ENCODE measurements at places on chromosomes 4 and X. TPM values are rescaled to one million over a fixed set of nuclear protein-coding genes. Genes with fewer than 3 reads are reported as not detected.
A peak's percentile ranks its signal among the peaks of the same experiment; 100 is the strongest.

DNA sequence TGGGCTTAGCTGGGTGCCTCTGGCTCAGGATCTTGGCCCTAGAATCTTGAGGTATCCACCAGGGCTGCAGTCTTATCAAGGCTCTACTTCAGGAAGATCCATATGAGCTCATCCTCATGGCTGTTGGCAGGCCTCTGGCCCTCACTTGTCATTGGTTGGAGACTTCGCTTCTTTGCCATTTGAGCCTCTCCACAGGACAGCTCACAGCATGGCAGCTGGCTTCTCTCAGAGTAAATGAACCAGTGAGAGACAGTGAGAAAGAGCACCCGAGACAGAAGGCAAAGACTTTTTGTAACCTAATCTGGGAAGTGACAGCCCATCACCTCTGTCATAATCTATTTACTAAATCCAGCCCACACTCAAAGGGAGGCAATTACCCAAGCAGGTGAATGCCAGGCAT is 236.8 kb downstream of the GPAT3 start:
- DNase-seq, result no peak

GRCh38 chrX:7972586-7972985 is 45.4 kb upstream of the PNPLA4 start:
- DNase-seq, result no peak

DNA sequence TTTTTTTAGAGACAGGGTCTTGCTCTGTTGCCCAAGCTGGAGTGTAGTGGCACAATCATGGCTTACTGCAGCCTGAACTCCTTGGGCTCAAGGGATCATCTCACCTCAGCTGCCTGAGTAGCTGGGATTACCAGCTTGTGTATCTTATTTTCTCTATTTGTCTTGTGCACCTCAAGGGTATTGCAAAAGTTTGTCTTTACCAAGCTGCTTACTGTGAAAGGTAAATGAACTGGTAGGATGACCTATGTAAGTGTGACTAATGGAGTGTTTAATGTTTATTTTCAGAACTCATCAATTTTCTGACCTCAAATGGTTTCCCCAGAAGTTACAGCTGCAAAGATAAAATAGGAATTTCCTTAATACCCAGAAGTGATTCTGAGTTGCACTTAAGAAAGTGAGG is 5.3 kb upstream of the FGA start:
- DNase-seq, result no peak

DNA sequence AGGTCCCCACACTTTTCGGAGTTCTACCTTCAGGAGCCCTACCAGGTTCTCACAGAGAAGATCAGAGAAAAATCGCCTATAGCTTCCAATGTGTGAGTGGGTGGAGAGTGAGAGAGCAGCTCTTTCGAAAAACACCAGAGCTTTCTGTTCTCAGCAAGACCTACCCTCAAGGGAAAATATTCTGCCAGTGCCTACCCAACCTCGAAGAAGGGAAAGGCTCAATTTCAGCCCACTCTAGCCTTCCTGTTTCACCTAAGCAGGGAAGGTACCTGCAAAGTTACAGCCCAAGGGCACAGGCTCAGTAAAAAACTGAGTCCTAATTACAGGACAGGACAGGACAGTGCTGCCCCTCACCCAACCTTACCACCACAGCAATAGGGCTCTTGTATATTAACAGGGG is 104.0 kb upstream of the WDR17 start:
- no peak for DNase-seq

DNA sequence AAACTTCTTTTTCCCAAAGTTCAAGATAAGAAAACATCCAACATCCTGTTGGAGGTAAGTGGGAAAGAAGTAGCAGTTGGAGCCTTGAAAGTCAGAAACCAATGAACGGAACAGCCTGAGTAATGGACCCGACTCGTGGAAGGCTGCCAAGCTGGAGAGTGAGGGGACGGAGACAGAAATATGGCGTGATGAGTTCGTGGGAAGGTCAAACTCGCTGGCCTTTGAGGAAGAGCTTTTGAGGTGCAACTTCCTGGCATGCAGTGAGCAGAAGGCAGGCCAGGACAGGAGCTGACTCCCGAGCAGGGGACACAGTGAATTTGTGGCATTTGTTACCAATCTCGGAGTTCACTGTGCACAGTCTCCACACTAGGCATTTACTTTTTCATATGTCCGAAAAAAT is 1.0 kb upstream of the TRIML1 start:
- DNase-seq, result no peak

The CSAG2 gene
- not detected for total RNA-seq

The BTK gene
- total RNA-seq, result not detected

DNA sequence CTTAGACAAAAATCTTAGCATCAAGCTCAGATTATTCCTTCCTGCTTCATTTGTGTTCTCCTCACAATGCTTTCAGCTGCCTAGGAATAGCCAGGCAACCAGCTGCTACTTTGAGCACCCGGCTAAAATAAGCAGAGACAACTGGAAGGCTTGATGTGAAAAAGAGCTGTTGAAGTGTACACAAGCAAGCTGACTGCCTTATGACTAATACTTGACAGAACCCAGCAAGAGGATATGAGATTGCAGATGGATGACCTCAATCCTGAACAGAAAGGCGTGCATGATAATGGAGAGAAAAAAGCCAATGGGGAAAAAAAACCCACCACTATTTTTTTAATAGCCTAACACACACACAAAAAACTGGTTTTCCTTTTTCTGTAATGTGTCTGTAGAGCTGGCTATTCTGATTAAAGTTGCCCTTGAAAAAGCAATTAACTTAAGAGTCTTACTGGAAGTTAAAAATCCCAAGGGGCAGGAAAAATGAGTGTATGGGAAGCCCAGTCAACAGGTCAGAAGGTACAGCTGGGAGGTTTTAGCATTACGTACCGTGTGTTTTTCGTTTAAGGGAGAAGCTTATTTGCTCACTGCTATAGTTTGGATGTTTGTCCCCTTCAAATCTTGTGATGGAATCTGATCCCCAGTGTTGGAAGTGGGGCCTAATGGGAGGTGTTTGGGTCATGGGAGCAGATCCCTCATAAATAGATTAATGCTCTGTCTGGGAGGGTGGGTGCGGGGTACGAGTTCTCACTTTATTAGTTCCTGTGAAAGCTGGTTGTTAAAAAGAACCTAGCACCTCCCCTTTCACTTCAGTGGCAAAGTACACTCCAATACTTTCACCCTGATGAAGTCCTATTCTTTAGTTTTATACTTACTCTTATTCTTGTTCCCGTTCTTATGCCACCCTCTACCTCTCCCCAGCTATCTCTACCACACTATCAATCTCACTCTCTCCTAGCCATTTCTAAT is 37.1 kb upstream of the HERC6 start:
- DNase-seq, result peak; percentile 88

GRCh38 chr4:67894659-67895058 is 10.9 kb upstream of the TMPRSS11D start:
- DNase-seq, result no peak

- no peak for DNase-seq
Measured at GRCh38 chr4:48801016-48801715, 21.1 kb upstream of the FRYL start.

The GPRIN3 gene
- under 0.01 TPM for total RNA-seq

The YIPF7 gene
- not detected for total RNA-seq

- peak; percentile 76 for DNase-seq
Measured at GRCh38 chr4:147361726-147362125, 119.2 kb upstream of the EDNRA start.

DNA sequence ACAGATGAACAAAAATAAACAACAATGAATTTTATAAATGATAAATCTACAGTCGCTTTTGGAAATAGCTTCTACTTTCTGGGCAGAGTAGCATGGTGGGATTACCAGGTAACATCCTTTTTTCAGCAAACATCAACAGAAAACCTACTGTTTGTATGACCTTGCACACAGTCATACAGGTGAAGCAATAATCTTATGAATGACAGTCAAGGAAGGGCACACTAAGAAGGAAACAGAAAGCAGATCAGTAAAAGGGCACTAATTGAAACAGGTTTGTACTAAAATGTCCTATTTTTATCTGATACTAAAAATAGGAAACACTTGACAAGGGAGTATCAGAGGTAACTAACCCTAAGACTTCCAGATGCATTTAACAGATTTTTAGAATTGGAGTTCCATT is 108.9 kb downstream of the DLG3 start:
- no peak for DNase-seq

DNA sequence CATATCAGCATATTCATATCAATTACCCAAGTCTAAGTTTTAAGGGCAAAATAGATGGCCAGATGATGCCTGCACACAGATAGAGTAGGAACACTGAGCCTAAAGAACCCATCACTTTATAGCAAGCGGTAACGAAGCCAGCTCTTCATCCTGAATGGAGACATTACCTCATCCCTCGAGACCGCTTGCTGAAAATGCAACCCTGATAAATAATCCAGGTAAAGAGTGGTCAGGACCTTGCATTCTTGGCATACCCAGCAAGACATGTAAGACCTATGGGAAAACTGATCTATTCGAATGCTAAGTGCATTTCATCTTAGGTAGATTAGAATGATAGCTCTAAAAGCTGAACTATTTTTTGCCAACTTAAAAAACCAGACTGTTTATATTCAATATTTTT is 25.3 kb downstream of the DCHS2 start:
- DNase-seq, result no peak

DNA sequence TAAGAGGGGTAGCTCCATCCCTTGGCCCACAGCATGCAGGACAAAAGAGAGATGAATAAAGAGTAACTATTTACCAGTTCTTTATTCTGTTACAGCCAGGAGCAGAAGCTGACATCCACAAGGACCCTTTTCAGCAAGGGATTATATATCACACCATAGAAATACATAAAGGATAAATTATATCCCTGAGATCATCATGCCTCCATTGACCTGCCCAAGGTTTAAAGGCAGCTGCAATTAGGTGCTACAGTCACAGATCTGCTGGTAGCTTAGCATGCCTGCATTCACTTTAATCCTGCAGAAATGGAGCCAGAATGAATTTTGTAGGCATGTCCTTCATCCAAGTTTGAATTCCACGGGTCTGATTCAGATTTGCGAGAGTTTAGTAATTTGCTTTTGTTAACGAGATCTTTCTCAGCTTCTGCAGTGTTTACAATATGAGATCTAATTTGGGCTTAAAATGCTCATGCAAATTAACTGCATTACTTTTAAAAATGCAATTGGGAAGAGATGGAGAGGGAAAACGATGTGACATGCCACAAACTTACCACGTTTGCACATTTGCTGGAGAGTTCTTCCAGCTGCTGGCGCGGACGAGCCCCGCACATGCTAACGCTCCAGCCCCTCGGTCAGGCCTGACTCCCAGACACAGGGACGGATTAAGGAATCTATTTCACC is 327.0 kb upstream of the NOCT start:
- DNase-seq, result no peak

GRCh38 chr4:163535657-163536056 is 41.2 kb downstream of the TMA16 start:
- DNase-seq, result no peak

DNA sequence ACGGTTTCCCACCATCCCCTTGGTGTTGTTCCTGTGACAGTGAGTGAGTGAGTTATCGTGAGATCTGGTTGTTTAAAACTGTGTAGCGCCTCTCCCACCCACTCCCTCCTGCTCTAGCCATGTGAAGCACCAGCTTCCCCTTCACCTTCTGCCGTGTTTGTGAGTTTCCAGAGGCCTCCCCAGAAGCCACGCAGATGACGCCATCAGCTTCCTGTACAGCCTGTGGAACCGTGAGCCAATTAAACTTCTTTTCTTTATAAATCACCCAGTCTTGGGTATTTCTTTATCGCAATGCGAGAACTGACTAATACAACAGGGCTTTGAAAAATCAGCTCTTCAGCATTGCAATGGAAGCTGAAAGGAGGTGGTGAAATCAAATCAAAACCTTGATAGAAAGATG is 50.0 kb downstream of the FGFBP1 start:
- DNase-seq, result no peak

The SLC49A3 gene
- 13.6 TPM for total RNA-seq

The UGT2B11 gene
- not detected for total RNA-seq

DNA sequence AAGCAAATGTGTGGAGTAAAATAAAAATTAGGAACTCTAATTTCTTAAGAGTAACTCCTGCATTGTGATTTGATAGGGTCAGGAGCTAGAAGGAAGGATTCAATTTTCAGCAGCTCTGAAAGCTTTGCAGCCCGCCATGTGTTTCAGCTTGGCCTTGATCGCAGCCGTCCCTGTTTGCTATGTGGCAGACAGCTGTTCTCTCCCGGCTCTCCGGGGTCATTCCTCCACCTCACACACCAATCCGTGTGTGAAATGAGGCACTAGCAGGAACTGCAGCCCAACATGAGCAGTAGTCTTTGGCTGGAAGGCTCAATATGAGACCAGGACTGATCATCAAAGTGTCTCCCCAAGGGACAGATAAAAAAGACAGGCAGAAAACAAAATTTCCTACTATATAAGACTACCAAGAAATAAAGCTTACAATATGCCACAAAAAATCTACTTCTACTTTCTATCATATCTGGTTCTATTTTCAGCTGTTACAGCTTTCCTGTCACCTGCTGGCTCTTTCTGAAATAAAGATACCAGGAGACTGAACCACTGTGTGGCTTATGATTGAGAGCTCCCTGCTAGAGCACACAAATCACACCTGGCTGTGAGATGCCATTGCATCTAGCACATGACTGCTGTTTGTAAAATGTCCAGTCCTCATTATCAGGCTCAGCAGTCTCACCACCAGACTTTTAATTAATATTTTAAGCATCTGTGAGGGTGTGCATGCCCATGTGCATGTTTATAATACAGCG is 44.1 kb upstream of the SEC24B start:
- no peak for DNase-seq

The GPR34 gene
- 0.72 TPM for total RNA-seq

- DNase-seq, result no peak
Measured at GRCh38 chr4:158315706-158316105, 105.4 kb downstream of the TMEM144 start.

DNA sequence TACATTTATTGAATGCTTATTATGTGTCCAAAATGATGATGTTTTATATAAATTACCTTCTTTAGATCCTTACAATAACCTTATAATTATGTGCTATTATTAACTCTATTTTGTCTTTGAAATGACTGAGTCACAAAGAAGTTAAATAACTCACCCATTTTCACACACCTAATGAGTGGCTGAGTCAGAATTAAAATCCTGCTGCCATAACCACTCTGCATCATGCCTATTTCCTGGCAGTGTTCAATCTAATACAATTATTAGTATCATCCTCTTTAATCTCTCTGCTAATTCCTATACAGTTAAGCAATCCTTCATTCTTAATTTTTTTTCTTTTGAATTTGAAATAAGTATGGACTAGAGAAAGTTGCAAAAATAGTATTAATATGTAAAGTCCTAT is 342.9 kb downstream of the CFAP299 start:
- no peak for DNase-seq

DNA sequence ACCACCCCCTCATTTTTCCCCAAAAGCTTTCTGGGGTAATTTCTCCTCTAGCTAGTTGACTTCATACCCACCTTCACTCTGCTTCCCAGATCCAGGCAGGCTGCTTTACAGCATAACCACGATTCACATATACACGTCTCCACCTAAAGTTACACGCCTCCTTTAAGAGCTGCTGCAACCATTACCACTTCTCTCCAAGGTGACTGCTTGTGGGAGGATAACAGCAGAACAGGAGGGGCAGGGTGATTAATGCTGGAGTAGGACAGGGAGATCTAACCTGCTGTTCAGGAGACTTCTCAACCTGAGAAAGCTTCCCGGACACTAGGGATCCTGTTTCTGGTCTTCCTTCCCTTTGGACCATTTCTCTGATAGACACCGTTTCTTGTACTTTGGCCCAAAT is 77.4 kb downstream of the MGST2 start:
- no peak for DNase-seq

GRCh38 chr4:157005193-157005592 is 33.6 kb upstream of the PDGFC start:
- no peak for DNase-seq

The CSAG3 gene
- not detected for total RNA-seq

- DNase-seq, result no peak
Measured at GRCh38 chr4:122017296-122017695, 65.4 kb upstream of the TRPC3 start.

- DNase-seq, result peak; percentile 29
Measured at GRCh38 chr4:3607690-3608552, 75.7 kb upstream of the LRPAP1 start.

The MCUB gene
- 22.8 TPM for total RNA-seq

All from osteoblast (primary cell).